Activated CD8-positive, alpha-beta memory T cell treated with anti-CD3 and anti-CD28 coated beads for 36 hours (primary cell): ENCODE measurements at places on chromosomes 13 and 19. TPM values are rescaled to one million over a fixed set of nuclear protein-coding genes. Genes with fewer than 3 reads are reported as not detected.

The FGF21 gene
- not detected for total RNA-seq

The EHD2 gene
- 0.17 TPM for total RNA-seq

The MCEMP1 gene
- not detected for total RNA-seq

The LRP3 gene
- total RNA-seq: 0.17 TPM

The ZNF230 gene
- total RNA-seq: 3.6 TPM

The ZNF20 gene
- 2.3 TPM for total RNA-seq

The LRRC63 gene
- total RNA-seq: 0.48 TPM

The HTR2A gene
- total RNA-seq: not detected
